ENCODE measurements at places on chromosomes 2 and 18.
A peak's percentile ranks its signal among the peaks of the same experiment; 100 is the strongest.

GRCh38 chr2:70425682-70426301, 123.9 kb upstream of the FAM136A start:
- DNase-seq = no peak

- no peak for DNase-seq
These were observed 28.3 kb upstream of the ASAP2 start for GRCh38 chr2:9178110-9178903.

GRCh38 chr18:59402432-59403090, 43.5 kb upstream of the LMAN1 start:
- DNase-seq = peak; percentile 60

- DNase-seq = no peak
These were observed 4.3 kb downstream of the PMAIP1 start for GRCh38 chr18:59904011-59904601.

Measured in CD4-positive, alpha-beta T cell treated with Interleukin-4 for 4 hours (primary cell).